Stimulated activated CD4-positive, alpha-beta T cell treated with anti-CD3 and anti-CD28 coated beads, Interleukin-4, amount 100 ng/mL, for 4 hours (primary cell): ENCODE measurements at places on chromosomes 16 and 17.

DNA sequence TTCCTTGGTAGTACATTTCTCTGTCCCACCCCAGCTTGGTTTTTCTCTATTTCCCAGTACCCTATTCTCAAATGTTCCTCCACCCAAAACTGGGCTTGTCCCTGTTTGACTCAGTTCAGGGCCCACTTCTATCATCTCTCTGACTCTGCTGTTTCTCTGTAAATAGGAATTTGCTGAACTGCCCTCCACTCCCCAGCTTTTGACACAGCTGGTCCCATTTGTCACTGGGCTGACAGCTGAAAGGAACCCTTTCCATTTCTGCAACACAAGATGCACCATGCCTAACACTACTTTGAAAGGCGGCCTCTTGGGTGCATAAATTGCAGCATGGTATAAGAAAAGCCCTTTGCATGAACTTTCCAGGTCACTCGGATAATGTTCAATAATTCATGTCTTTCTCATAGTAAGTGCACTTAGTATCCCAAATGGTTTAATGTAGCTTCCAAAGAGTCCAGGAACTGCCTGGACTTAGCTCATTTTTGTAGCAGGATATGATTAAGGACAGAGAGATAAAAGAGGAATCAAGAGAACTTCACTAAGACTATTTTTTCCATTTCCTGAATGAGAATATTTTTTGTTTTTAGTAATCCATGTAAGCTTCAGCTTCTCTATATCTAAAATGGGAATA is 256.7 kb downstream of the CDH11 start:
- DNase-seq, result no peak

DNA sequence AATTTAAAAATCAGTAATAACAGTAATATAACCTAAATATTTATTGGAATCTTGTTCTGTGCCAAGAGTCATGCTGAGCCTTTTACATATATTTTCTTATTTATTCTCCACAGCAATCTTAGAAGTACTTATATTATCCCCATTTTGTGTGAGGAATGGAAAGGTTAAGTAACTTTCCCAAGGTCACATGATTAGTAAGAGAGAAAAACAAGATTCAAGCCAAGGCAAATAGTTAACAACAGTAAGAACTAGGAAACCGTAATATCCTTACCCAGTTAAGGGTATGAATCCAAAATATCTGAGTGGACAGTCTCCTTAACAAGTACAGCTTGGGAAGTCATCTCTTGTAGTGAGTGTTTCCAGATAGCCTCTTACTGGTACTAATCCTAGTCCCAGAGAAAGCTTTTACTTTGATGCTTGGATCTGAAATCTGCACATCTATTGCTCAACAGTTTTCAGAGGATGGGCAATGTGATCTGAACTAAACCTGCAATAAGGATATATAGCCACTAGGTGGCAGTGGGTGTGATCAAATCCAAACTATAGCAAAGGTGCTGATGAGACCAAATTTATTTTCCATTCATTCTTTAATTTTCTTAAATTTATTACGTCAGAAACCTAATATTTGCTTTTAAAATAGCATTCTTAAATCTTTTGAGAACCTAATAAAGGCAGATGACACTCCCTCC is 23.3 kb downstream of the SHISA6 start:
- no peak for DNase-seq

DNA sequence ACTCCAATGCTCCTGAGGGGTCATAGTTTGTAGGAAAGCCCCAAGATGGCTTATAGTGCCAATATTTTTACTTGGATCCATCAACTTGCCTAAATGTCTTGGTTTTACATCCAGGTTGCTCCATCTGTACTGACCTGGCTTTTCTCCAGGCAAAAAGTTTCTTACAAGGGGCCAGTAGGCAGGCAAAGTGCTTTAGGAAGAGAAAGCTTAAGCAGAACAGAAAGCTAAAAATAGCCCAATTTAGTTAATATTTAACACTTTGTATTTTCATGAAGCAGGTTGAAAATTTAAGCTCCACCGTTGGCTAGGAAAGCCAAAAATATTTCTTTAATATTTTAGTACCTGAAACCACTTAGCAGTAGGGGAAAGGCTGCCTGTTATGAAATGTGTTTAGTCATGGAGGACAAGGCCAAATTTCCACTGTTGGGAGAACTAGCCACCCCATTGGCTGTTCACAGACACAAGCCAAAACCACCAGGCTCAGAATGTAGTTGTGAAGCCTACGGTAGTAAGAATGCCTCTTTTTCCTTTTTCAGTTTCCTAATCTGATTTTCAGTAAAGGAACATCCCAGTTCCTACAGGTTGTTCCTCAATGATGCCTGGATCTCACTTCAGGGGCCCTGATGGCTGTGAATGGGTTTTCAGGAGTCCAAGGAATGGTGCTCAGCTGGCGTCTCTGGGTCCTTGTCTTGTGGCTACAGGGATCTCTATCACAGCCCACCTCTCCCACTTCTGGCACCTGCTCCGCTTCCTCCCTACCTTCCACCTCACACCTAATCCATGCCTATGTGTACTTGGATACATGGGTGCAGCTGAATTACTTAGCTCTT is 324.8 kb downstream of the PMP22 start:
- DNase-seq, result no peak

DNA sequence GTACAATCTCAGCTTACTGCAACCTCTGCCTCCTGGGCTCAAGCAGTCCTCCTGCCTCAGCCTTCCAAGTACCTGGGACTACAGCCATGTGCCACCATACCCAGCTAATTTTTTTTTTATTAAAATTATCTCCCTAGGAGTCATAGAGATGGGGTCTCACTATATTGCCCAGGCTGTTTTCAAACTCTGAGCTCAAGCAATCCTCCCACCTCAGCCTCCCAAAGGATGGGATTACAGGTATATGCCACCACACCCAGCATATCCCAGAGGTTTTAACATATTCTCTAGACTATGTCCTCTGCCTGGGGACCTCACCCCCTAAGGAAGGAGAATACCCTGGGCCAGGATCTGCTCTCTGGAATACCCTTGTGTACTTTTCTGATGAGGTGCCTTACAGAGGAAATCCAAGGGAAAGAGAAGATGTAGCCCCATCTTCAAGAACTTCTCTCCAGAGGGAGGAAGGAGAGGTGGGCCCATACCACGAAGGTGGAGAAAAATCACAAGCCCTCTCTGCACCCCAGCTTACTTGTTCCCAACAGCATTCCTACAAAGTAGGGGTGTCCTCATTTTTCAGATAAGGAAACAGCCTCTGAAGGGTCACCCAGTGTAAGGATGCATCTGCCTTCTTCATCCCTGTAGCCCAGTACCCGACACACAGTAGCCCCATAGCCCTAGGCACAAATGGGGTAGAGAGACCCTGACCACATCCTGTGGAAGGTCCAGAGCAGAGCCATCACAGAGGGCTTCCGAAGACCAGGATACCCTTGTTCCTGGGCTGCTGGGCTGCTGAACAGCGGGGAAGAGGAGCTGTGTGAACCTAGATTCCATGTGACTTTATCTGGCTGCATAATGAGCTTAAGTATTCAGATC is 151.6 kb downstream of the SOCS1 start:
- DNase-seq, result no peak

DNA sequence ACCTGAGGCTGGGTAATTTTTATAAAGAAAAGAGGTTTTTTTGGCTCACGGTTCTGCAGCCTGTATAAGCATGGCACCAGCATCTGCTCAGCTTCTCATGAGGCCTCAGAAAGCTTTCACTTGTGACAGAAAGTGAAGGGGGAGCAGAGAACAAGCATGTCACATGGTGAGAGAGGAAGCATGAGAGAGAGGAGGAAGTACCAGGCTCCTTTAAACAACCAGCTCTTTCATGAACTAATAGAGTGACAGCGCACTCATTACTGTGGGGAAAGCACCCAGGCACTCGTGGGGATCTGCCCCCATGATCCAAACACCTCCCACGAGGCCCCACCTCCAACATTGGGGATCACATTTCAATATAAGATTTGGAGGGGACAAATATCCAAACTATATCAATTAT is 86.8 kb downstream of the USP32 start:
- DNase-seq, result peak; percentile 5

DNA sequence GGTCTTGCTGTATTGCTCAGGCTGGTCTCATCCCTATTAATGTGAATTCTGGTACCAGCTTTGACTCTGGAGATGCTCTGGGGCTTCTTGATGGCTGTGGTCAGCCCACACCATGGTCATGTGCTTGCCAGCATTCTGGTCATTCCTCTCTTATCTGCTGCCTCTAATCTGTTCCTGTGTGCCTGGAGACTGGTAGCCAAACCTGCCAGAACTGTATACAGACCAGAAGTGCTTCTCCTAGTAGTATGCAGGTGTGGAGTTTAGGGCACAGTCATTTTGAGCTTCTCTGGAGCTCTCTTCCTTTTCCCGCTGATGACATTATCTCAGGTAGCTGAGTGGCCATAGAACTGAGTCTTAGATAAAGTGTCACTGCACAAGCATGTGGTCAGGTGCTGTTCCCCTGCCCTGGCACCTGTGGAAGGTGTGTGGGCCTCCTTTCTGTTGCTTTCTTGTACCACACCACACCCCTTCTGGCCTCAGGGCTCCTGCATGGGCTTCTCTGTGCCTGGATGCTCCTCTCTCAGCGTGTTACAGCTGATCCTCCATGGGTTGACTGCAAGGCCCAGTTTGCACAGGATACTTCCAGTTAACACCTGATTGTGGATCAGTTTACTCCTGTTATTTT is 162.7 kb downstream of the SPECC1 start:
- DNase-seq, result no peak

DNA sequence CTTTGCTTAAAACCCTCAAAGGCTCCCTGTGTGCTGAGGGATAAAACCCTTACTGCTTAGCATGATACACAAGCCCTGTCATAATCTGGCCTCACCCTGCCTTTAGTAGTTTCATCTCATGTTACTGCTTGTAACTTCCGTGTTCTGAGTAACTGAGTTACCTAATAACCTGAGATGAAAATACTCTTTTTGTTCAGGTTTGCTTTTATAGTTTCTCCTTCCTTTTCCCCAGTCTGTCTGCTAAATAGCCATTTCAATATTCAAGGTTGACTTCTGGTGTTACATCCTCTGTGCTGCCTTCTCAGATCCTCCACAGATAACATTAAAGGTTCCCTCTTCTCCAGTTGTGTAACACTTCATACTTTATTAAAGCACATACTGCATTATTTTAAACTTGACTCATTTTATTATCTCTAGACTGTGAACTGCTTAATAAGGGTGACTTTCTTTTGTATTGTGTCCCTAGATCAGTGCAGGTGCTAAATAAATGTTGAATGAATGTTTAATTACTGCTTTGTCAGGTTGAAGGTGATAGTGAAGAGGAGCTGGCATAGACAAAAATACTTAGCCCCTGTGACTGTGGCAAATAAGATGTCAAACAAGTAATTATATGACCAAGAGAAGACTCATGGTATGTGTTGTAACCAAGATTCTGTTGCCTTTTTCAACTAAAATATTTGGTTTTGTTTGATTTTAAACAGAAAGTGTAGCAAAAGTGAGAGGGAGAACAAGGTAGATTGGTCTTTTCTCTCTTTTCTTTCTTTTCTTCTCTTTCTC is 47.8 kb downstream of the NFAT5 start:
- no peak for DNase-seq

- DNase-seq, result no peak
Measured at GRCh38 chr16:3915426-3916260, 35.1 kb upstream of the CREBBP start.

GRCh38 chr16:57042157-57043111 is 49.9 kb upstream of the CPNE2 start:
- peak; percentile 86 for DNase-seq

DNA sequence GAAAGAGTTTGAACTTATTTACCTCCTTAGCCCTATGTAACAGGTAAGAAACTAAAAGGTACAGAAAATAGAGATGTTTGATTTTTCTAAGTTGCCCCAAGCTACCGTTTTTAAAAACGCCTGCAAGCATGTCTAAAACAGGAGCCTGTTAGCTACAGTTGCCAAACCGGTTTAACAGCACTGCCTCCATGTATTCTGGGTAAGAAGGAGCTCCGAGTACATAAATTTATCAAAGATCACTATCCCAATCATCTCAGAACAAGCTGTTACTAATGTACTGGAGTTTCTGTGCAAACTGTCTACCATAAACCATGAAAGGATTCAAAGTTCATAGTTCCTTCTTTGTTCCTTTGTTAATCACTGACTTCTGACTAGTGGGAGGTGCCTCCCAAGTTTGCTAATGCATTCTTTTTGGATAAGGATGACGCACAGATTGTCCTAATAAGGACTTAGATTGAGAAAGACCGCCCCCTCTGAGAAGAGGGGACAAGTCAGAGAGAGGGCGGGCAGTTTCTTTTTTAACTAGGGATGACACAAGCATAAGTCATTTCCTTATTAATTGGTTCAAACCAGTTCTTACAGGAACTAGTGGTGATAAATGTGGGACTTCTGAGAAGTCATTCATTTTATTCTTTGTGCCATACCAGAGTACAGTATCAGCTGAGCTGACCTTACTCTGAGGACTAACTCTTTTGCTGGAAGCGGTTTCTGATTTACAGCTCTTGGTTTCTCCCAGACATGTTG is 55.3 kb downstream of the TUBD1 start:
- peak; percentile 78 for DNase-seq

- DNase-seq, result no peak
Measured at GRCh38 chr16:31108794-31109558, 790 bp downstream of the BCKDK start.

- DNase-seq, result no peak
Measured at GRCh38 chr17:21677911-21678310, 14.4 kb upstream of the KCNJ18 start.

DNA sequence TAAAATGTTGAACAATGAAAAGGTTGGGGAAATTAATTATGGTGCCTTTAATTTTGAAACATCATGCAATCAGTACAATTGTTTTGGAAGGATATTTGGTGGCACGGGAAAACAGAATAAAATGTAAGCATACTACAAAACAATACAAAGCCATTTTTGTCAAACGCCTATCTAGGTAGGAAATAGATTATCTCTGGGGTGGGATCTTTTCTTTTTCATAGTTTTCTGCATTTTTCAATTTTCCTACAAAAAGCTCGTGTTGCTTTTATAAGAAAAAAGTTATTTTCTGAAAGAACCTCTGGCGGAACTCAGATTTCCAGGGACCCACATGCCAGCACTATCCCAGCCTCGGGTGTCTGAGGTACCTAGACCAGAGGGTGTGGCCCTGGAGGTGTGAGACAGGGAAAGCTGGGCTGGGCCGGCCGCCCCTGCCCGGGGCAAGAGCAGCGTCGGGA is 961 bp upstream of the MAP3K3 start:
- no peak for DNase-seq

DNA sequence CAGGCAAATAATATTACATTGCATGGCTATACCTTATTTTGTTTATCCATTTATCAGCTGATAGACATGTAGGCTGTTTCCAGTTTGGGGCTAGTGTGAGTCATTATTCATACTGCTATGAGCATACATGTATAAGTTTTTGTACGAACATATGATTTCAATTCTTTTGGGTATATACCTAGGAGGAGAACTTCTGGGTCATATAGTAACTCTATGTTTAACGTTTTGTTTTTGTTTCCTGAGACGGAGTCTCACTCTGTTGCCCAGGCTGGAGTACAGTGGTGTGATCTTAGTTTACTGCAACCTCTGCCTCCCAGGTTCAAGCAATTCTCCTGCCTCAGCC is 2.4 kb upstream of the ITGAL start:
- no peak for DNase-seq
